ENCODE measurements at places on chromosomes 5 and 9. TPM values are rescaled to one million over a fixed set of nuclear protein-coding genes. Genes with fewer than 3 reads are reported as not detected.

DNA sequence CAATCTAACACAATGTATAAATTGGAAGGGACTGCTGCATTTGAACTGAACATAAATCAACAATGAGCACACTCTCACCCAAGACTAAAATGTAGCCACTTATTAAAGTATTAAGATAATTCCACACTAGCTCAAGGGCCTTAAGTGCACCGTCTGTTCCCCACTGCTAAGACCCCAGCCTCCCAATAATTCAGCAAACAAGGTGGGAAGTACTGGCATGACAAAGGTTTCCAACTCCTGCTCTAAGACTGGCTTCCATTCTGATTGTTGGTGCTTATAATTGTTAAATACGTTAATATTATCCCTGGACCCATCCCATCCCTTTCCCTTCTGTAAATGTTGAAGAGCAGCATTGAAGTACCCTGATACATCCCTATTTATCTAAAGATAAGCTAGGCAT, 636.7 kb downstream of the NR2F1-AS1 start:
- no peak for DNase-seq

GRCh38 chr5:146878476-146879172, at the start of gene PPP2R2B:
Gene PPP2R2B, minus strand, starts transcription at chr5:146878757.
- no peak for DNase-seq

The SMIM33 gene
- total RNA-seq = not detected

GRCh38 chr5:15366676-15367391, 133.1 kb upstream of the FBXL7 start:
- no peak for DNase-seq

The ANKRD31 gene
- total RNA-seq = 0.21 TPM

The PCDHGB5 gene
- 19.3 TPM for total RNA-seq

GRCh38 chr9:98182069-98182820, 10.2 kb downstream of the CORO2A start:
- no peak for DNase-seq

DNA sequence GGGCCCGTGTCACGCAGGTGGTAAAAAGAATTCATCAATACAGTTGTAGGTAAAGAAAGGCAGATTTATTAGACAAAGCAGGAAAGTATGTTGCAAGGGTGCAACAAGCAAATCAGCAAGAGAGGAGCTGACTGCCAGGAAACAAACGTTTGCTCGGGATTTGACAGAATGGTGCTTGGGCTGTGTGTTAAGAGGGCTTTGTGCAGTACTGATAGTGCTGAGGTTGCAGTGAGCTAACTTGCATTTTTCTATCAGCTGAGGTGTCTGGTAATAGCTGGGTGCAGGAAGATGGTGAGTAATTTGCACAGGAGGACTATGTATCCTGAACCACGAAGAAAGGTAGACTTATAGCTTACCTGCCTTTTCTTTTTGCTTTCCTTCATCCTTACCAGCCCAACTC, 3.9 kb upstream of the RARS1 start:
- no peak for DNase-seq

GRCh38 chr9:125337236-125337635, 75.6 kb downstream of the GAPVD1 start:
- DNase-seq = no peak

DNA sequence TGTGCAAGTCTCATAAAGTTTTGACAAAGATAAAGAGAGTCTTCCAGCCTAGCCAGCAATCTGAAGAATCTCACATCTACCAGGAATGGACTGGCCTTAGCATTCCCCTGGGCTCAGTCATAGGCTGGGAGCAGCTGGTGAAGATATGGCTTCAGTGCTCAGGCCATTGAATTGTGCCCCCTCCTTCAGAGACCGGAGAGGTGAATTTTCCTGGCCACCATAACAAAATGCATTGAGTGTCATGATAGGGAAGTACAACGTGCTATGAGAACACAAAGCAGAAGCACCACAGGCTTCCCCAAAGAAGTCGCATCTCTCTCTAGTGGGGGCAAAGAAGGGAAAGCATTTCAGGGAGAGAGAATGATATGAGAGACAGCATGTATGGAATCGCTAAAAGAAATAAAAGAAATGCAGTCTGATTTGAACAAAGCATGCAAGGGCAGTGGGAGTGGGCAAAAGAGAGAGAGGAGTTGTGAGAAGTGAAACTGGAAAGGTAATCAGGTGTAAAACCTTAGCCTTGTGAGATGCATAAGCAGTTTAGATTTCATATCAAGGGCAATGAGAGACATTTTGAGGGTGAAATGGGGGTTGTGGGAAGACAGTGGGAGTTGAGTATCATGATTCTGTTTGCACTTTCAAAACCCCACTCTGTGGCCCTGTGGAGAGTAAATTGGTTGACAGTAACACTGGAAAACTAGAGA, 57.1 kb upstream of the NMUR2 start:
- DNase-seq = no peak

DNA sequence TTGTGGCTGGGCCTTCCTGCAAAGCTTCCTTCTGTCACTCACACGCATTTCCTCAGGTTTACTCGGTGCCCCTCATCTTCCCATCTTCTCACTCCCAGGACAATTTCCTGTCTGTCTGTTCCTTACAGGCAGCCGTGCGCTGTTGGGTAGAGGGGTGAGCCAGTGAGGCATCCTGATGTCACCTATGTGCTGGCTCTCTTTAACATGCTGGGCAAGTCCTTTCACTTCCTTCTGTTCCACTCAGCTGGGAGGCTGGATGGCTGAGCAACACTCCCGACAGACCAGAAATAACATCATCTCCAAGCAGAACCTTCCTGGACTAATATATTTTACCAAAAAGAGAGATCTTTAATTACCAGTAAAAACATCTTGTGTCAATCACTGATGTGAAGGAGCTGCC, 103.0 kb downstream of the HSD17B3 start:
- DNase-seq = no peak

- DNase-seq = no peak
These were observed 26.7 kb upstream of the NXNL2 start for GRCh38 chr9:88508326-88508725.

The SEMA5A gene
- 4.0 TPM for total RNA-seq

The PTGDS gene
- total RNA-seq = 3.8 TPM

GRCh38 chr5:132025403-132025971, 14.0 kb upstream of the ACSL6 start:
- DNase-seq = no peak

DNA sequence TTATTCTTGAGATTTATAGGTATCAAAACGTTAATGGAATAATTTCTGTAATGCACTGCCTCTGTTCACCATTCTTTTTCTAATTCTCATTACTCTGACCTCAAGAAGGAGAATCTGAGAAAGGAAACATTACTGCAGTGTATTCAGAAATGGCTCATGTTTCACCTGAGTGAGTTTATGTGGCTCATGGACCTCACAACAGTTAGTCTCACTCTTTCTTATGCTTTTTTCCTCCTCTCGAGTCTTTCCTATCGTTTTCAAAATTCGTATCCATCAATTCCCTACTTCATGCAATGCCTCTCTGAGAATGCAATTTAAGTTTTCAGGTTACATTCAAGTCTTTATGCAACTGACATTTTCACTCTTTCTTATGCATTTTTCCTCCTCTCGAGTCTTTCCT, 9.6 kb downstream of the CDH10 start:
- no peak for DNase-seq

DNA sequence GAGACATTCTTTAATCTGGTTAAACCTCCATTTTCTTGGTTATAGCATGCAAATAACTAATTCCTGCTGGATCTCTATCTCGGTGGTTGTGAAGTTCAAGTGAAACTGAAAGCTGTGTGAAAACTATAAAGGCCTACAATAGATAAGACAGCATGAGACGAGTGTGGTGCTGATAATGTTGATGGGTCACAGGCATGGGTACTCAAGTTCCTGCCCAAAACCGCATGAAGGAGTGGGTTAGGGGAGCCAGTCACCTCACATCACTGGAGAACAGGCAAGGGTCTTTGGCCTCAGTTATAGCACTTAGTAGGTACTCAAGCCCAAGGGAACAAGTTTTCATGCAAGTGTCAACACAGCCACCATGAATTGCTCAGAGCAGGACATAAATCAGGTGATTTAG, 16.7 kb downstream of the HMHB1 start:
- no peak for DNase-seq

DNA sequence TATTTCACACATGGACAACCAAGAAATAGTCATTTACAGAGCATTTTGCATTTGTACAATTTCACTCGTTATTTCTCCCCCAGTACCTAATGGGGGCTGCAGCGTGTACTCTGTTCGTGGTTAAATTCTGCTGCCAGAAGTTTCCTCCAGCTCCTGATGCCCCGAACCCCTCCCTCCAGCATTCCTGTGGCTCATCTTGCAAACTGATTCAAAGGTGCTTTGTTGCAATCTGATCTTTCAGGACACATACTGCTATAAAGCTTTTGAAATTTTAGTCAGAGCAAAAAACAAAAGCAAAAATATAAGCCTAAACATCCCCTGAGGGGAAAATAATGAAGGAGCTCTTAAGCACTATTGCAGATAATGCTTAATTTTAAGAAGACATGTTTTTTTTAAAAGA, 27.7 kb downstream of the UBLCP1 start:
- DNase-seq = no peak

The DOCK8 gene
- total RNA-seq = 3.8 TPM

DNA sequence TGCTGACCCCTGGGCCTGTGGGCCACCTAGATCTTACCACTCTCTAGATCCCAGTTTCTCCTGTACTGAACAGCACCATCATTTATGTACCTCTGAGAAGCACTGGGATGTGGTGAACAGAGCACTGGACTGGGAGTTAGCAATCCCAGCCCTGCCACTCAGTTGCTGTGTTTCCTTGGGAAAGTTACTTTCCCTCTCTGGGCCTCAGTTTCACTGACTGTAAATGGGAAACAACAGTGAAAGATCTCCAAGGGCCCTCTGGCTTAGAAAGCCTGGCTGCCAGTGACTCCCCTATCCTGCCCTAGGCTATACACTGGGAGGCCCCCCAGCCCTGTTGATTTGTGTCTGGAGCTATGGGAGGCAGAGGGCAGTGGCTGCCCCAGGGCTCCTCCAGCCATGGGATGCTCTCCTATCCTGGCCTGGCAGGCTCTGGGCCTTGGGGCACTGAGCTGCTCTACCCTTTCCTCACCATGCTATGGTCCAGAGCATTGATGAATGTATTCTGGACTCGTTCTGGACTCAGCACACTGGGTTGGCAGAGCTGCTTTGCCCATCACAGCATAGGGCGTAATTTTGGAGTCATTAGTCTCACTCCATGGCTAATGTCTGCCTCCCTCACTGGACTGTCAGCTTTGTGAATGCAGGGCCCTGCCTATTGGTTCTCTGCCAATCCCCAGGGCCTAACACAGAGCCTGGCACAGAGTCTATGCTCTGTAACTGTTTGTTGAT, 99.3 kb downstream of the RGS3 start:
- DNase-seq = no peak

The TAF11L9 gene
- not detected for total RNA-seq

- DNase-seq = no peak
These were observed 151.8 kb upstream of the VLDLR start for GRCh38 chr9:2469681-2470221.

The SLC46A2 gene
- not detected for total RNA-seq

- DNase-seq = no peak
These were observed 60.9 kb upstream of the ORM1 start for GRCh38 chr9:114261987-114262386.

- no peak for DNase-seq
These were observed 710.4 kb downstream of the IRX1 start for GRCh38 chr5:4306057-4306456.

The FOXD4L4 gene
- not detected for total RNA-seq

GRCh38 chr9:38103340-38103739, 34.3 kb upstream of the SHB start:
- no peak for DNase-seq

The HDAC3 gene
- total RNA-seq = 39.7 TPM

The IFNA2 gene
- total RNA-seq = not detected

DNA sequence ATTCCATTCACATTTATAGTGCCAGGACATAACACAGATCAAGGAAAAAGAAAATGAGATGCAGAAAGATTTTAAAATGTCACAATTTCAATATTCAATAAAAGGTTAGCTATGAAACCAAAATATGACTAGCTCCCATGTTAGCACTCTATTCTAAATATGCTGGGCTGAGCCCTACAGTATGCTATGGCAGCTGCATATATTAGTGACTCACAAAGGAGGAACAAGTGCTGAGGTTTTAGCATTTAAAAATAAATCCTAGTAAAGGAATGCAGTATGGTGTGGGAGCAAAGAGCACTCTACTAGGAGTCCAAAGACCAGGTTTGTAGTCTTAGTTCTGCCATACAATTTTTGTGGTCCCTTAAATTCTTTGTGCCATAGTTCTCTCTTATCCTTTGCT, 118.4 kb downstream of the OXCT1 start:
- DNase-seq = no peak

- DNase-seq = no peak
These were observed 63.9 kb downstream of the C9orf152 start for GRCh38 chr9:110143950-110144545.

The IRX2 gene
- 5.5 TPM for total RNA-seq

DNA sequence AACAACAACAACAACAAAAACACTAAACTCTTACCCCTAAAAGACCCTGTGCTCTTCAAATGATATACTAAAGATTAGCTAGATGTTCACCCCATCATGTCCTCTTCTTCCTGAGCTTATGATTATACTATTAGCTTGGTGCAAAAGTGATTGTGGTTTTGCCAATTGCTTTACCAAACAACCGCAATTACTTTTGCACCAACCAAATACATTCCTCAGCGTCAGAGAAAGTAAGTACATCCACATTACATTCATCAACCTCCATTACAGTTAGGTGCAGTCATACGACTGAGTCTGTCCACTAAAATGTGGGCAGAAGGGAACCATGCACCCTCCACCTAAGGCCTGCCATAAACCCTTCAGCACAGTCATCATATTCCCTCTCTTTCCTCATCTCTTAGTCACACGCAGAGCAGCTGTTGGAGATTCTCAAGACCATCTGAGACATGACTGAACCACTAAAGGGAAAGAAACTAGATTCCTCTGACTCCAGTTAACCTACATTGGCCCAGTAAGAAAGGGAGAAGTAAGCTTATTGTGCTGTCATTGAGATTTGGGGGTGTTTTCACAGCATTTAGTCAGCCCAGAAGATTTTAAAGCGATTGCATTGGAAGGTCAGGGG, 181.6 kb upstream of the TLE4 start:
- no peak for DNase-seq

DNA sequence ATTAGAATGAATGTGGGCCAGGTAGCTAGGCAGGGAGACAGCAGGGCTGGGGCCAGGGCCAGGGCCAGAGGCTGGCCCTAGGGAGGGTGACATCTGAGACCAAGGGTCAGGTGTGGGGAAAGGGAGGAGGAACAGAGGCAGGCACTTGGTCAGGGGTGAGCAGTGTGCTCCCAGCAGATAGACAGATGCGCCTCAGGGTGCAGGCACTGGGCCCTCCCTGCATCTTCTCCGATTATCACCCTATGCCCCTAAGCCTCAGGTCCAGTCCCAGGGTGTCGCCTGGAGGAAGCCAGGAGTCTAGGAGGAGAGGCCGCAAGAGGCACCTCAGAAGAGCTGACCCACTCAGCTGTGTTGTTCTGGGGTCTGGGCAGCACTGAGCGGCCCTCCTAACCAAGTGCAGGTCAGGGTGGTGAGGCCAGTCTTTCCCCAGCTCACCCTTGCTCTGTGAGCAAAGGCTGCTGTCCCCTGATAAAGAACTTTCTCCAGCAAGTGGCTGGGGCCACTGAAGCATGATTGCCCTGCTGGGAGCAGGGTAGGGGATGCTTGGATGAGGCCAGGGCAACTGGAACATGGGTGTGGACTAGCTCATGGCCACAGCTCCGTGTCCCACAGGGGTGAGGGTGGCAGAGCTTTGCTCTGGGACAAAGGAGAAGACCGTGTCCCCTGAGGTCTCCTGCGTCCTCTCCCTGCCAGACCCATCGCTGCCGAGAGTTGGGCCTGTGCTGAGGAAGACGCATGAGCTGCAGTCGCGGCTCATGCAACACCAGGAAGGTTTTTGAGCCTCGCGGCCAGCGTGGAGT, 2.1 kb upstream of the RASGEF1C start:
- DNase-seq = no peak

The MLANA gene
- total RNA-seq = not detected

The SAPCD2 gene
- 5.3 TPM for total RNA-seq

- DNase-seq = no peak
These were observed 308.3 kb downstream of the SLIT3 start for GRCh38 chr5:168992687-168993086.
